Lower lobe of right lung (tissue), 2 donors: ENCODE measurements at places on chromosomes 7 and 10. TPM values are rescaled to one million over a fixed set of nuclear protein-coding genes. Genes with fewer than 3 reads are reported as not detected.

DNA sequence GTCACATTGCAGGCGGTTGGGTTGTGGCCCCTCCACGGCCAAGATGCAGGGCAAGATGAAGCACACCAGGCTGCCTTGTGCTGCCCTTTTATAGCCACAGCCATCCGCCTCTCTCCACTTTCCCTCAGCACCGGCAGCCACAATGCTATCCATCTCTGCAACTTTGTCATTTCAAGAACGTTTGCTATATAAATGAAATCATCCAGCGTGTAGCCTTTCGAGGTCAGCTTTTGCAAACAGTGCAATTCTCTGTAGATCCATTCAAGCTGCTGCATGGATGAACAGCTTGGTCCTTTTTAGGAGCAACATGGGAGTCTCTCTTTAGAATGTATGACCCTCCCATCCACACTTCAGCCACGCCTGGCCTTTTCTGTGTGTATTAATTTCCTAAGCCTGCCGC, 6.4 kb upstream of the IL15RA start:
- no peak for DNase-seq
- no peak overlapping the region for H3K4me3 ChIP-seq
- H3K27me3 ChIP-seq = no peaks in the 10 kb centered on the region
- no peaks in the 10 kb centered on the region for H3K4me1 ChIP-seq

- H3K4me1 ChIP-seq = no peaks in the 10 kb centered on the region
- no peaks in the 10 kb centered on the region for H3K27me3 ChIP-seq
- no peak overlapping the region for H3K27ac ChIP-seq
These were observed 38.8 kb downstream of the RAMP3 start for GRCh38 chr7:45196374-45196773.

DNA sequence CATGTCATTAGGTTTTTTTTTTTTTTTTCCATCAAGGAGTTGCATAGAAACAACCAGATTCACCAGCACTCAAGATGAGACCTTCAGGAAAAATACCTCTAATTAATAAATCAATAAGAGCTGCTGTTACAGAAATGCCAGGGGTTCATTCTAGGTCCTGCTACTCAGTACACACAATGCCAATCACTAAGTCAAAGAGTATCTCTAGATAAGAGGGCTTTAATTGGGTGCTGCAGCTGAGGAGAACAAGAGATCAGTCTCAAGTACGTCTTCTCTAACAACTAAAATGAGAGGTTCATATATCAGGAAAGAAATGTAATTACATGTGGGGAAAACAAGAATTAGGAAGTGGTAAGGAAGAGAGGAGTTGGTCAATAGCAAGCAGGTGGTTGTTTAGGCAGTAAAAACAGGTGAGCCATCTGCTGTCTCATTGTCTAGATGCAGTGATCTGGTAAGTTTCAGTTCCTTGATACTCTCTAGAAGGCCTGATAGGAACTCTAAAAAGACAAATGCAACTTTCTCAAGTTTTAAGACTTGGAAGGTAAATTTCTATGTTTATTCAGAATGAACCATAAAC, 272.9 kb upstream of the ZWINT start:
- H3K4me3 ChIP-seq = no peak overlapping the region
- no peaks in the 10 kb centered on the region for H3K27me3 ChIP-seq
- H3K4me1 ChIP-seq = no peaks in the 10 kb centered on the region
- H3K36me3 ChIP-seq = no peaks in the 10 kb centered on the region
- no peak for DNase-seq

The OR2A5 gene
- not detected for total RNA-seq

- DNase-seq = no peak
- no peaks in the 10 kb centered on the region for H3K36me3 ChIP-seq
- no peak overlapping the region for H3K27ac ChIP-seq
- H3K4me1 ChIP-seq = no peaks in the 10 kb centered on the region
These were observed 265.4 kb downstream of the CSTF2T start for GRCh38 chr10:51433949-51434475.
